CD4-positive, alpha-beta T cell treated with Interleukin-4 for 1 hour (primary cell): ENCODE measurements at places on chromosomes 6 and 20.

GRCh38 chr6:137259349-137259748 is 40.2 kb upstream of the IFNGR1 start:
- DNase-seq, result no peak

DNA sequence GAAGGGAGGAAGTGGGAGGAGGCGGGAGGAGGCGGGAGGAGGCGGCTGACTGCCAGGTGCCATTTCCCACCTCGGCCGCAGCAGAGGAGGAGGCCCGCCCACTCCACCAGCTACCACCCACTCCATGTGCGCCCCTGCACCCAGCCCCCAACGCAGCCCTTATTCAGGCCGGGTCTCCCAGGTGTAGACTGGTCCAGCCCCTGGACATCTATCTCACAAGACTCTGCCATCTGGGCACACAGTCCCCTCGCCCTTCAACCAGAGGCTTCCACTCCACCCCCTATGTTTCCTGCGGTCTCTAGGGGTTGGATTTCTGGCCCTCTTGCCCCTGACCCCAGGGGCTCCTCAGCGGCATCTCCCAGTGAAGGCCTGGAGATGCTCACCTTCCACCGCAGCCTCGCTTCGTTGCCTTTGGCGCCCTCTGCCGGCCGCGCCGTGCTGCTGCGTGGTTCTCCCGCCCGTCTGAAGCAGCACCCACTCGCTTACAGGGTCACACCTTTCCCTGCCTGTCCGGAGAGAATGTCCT is 32.6 kb upstream of the FAM83D start:
- peak; percentile 84 for DNase-seq

DNA sequence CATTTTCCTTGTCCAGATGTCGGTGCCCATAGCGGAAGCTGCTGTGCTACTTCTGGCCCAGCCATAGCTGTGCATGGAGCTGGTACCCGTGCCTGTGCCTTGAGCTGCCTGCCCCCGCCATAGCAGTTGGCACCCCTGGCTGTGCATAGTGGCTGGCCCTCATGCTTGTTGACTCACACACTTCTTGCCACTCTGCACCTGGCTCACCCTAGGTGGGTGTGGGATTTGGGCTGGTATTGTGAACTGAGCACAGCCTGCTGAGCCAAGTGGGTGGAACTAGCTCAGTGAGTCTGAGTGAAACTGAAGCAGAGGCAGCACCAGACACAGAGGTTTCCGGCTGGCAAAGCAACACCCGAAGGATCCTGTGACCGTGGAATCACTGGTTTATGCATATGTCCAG is 689.5 kb upstream of the EYS start:
- DNase-seq, result no peak

- DNase-seq, result peak; percentile 50
These were observed 39.8 kb downstream of the BACH2 start for GRCh38 chr6:90256698-90257485.

- no peak for DNase-seq
These were observed 32.2 kb upstream of the TULP1 start for GRCh38 chr6:35544769-35545361.

GRCh38 chr6:169371344-169372127 is 117.9 kb upstream of the THBS2 start:
- DNase-seq, result no peak

DNA sequence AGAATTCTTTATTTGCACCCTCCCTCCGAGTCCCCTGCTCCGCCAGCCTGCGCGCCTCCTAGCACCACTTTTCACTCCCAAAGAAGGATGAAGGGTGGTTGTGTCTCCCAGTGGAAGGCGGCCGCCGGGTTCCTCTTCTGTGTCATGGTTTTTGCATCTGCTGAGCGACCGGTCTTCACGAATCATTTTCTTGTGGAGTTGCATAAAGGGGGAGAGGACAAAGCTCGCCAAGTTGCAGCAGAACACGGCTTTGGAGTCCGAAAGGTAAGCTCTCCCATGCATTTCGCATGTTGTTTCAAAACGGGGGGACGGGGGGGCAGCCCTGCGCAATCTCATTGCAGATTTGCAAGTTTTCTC is 357 bp downstream of the PCSK2 start:
- no peak for DNase-seq

GRCh38 chr20:13995841-13996240 is 525 bp downstream of the MACROD2 start:
- DNase-seq, result no peak

DNA sequence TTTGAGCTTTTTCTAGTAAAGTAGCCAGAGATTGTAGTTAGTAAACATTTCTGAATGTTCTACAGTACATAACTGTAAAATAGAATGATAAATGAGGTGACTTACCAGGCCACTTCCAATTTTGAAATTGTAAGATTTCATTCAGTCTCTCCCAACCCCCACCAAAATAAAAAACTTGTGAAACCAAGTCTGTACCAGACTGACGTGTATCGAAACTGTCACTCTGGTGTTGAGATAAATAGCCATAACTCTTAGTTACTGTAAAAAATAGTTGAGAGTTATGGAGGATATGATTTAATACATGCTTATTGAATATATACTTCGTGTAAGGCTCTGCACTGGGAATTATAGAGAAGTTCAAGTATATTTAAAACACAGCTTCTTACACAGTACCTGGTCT is 455.7 kb downstream of the PLCB1 start:
- DNase-seq, result no peak

DNA sequence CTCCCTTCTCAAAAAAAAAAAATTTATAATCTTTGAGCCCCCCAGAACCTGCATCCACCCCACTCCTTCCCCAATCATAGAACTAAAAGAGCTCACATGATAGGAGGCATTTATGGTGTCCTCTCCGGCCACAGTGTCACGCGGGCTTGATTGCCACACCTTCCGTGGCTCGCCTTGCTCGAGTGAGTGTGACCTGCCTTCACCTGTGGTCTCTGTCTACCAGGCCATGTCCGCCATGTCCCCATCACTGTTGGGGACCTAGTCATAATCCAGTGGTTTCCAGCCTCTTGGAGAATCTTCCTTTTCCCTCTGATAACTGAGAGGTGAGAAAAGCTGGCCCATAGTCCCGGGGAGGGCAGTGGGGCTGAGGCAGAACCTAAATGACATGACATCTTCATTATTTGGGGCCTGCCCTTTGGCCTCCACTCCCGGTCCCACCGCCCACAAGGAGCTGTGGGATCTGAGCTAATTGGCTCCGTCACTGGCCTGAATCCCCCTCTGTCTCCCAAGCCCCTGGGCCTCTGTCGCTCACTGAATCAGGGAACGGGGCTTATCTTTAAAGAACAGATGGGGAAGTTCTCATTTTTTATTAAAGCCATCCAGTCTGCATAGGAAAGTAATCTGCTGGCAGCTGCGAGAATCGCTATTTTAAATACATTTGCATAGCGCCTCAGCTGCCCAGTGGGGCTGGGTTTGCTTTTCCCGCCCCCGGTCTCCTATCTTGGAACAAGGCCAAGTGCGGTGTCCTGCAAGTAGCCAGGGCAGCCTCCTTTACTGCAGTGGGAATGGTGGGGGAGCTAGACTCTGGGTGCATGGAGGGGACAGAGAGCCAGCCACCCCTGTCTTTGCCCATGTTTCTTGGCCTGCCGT is 197.6 kb upstream of the PMEPA1 start:
- no peak for DNase-seq

- DNase-seq, result no peak
These were observed 234.1 kb upstream of the BMP2 start for GRCh38 chr20:6533351-6533750.

GRCh38 chr6:72418495-72418894 is 203.4 kb upstream of the KCNQ5 start:
- no peak for DNase-seq

DNA sequence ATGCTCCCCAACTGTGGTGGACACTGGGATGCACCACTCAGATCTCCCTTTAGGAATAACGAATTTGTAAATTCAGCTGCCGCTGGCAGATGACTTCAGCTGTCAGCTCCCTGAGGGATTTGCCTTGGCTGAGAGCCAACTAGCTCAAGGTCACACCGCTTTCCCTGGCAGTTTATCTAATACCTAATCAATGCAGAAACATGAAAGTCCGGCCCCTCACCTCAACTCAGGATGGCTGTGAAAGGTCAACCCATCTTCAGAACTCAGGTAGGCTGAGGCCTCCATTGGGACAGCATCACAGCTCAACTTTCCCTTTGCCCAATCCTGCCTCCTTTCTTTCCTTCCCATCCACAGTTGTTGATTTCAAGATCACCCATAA is 22.8 kb upstream of the SCGN start:
- no peak for DNase-seq

GRCh38 chr6:159815410-159815809 is 15.3 kb downstream of the PNLDC1 start:
- DNase-seq, result no peak

GRCh38 chr6:36676141-36677058 is 2.1 kb upstream of the CDKN1A start:
- DNase-seq, result no peak

DNA sequence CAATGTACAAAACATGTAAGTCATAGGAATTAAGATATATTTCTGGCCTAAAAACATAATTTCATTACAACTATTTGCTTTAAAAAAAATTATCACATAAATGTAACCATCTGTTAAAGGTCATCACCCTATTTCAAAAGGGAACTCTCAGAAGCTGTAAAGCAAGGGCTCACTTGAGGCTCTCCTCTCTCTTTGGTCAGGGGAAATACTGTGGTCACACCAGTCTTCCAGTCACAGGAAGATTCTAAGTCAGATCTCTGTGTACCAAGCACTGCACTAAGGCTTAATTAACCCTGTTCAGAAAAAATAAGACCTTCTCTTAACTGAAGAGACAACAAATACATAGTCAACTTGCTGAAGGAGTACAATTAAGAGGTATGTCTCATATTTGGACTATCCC is 75.6 kb downstream of the MMS22L start:
- DNase-seq, result no peak

GRCh38 chr6:142756215-142756630 is 188.8 kb downstream of the HIVEP2 start:
- no peak for DNase-seq

- DNase-seq, result no peak
These were observed 212.9 kb upstream of the TBX18 start for GRCh38 chr6:84977363-84977705.

- no peak for DNase-seq
These were observed 60.1 kb upstream of the LRRC1 start for GRCh38 chr6:53734473-53735299.

- DNase-seq, result no peak
These were observed 154.9 kb downstream of the MRPL14 start for GRCh38 chr6:43972179-43972912.
